ENCODE measurements at places on chromosomes 2 and 18.

DNA sequence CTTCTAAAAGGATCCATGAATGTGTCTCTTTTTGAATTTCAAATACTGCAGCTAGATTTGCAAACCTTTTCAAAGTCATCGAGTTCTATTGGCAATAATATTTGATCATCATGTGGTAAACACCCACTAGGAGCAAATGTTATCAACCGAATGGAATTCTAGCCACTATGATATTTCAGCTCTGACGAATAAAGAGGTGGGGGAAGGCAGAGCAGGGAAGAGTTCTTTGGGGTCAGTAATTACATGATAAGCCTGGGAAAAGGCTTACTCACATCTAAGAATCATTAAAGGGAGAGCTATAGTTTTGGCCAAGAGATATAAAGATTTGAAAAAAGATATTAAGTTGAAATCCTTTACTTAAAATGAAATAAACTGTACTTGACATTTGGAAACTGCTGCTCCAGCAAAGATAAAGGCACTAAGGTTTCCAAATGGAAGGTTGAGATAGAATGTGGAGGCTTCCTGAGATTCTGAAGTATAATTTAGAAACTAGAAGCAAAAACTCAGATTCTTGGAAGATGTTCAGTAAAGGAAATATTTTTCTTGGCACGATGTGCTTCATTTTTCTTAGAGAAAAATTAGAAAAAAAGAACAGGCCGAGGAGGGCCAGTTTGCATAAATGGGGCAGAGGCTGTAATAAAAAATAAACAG, 104.7 kb upstream of the ARHGAP28 start:
- DNase-seq: no peak

DNA sequence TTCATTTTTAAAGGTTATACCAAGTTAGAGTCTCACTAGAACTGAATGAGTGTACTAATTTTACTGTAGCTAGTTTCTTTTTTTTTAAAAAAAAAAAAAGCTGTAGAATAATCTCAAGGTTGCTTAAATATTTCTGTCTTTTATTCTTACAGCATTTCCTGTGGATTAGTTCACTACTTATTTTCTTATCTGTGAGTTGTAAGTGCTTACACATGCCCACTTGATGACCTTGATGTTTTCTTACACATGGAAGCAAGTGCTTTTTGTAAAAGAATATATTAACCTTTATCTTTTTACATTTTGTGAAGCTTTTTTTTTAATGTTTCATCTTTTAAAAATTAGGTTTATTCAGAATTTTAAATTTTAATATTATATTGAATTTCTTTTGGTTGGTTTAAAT, 57.8 kb downstream of the MSH2 start:
- no peak for DNase-seq

DNA sequence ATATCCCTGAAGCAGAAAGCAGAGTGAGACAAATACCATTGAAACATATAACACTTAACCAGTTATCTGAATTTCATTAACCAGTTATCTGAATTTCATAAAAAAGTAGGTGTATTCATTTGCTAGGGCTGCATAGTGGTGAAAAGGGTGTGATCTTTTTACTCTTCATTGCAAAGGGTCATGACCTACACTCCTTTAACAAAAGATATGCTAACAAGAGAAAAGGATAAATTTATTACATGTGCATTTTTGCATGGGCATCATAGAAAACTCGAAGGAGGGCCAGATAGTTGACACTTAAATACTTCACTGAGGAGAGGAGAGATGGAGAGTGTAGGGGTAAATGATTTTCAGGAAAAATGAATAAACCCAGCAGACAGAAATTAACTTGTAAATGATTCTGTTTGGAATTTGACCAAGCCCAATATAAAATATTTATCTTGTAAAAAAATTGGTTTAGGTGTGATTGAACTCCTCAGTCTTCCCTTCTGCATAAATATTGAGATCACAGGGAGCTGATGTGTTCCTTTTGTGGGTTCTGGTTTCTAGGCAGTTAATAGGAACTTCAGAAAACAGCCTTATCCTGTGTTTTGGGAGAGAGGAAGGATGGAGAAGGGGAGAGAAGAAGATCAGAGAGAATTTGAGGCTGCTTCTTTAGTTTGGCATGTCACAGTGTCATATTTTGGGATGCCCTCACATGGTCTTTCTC, 372.5 kb upstream of the SYT4 start:
- DNase-seq: no peak

DNA sequence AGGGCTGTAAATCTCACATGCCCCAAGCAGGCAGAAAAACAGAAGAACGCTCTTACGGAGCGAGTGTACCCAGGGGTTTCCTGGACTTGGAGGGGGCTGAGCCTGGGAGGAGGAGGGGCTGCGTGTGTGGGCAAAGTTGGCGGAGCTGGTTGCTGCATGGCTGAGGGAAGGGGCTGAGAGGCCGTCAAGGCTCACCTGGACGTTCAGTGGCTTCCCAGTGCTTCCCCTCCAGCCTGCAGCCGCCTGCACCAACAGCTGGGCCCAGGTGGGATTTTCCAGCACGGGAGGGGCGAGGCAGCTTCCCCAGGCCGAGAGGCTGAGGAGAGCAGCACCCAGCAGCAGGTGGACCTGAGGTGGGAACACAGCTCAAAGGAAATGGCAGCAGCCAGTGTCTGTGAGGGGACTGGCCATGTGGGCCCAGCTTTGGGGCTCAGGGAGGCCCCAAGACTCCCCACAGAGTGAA, 70.6 kb upstream of the CTDP1 start:
- DNase-seq: no peak

DNA sequence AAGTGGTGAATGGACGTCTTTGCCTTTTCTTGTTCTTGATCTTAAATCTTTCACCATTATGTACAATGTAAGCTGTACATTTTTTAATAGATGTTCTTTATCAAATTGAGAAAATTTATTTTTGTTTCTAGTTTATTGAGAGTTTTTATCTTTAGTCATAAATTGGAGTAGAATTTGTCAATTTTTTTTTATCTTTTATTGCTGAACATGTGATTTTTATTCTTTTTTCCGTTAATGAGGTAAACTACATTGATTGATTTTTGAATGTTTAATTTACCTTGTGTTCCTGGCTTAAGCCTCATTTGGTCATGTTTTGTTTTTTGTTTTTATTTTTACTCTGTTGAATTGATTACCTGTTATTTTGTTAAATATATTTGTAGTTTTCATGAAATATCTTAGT, 19.7 kb downstream of the KIAA1328 start:
- DNase-seq: no peak

DNA sequence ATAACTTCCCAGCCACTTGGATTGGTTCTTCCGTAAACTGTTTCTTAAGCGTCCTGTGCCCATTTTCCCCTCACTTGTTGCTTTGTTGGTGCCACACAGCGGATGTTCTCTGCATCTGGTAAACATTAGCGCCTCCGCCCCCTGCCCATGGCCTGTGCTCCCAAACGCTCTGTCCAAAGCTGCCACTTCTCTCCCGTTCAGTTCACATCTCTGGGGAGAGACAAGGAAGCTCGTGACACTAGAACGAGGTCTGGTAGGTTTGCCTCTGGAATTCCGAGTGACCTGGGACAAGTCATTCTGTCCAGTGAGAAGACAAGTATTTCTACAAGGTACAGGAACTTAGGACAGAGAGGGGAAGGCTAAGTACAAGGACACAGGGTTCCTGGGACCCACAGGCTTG, 9.4 kb downstream of the COPS9 start:
- no peak for DNase-seq

- peak; percentile 23 for DNase-seq
Observed at GRCh38 chr2:7691961-7692656, 774.9 kb downstream of the RNF144A start.

DNA sequence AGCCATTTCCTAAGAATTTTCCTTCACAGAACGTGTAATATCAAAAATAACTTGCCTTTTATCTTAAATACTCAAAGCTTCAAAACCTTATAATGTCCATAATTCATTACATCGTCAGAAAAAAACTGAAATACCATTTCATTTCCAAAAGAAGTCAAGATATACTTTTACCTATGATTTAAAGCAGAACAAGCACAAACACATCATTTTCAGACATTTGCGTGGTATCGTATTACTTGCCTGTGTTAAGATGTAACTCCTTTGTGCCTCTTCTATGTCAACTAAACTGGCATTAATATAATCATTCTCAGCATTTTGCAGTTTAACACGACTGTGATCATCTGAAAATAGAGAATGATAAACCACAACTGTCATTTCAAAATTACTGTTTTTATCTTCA, 47.5 kb downstream of the PTPN2 start:
- DNase-seq: no peak

DNA sequence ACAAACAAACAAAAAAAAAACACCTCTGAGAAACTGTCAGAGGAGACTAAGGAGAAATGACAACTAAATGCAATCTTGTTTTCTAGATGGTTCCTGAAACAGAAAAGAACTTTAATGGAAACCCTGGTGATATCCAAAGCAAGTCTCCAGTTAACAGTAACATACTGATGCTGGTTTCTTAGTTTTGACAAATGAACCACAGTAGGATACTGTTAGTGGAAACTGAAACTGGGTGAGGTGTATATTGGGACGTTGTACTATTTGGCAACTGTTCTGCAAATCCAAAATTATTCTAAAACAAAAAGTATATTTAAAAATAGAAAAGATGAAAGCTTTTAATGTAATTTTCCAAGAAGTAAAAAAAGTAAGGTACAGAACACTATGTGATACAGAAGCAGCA, 11.4 kb downstream of the SESTD1 start:
- DNase-seq: no peak

DNA sequence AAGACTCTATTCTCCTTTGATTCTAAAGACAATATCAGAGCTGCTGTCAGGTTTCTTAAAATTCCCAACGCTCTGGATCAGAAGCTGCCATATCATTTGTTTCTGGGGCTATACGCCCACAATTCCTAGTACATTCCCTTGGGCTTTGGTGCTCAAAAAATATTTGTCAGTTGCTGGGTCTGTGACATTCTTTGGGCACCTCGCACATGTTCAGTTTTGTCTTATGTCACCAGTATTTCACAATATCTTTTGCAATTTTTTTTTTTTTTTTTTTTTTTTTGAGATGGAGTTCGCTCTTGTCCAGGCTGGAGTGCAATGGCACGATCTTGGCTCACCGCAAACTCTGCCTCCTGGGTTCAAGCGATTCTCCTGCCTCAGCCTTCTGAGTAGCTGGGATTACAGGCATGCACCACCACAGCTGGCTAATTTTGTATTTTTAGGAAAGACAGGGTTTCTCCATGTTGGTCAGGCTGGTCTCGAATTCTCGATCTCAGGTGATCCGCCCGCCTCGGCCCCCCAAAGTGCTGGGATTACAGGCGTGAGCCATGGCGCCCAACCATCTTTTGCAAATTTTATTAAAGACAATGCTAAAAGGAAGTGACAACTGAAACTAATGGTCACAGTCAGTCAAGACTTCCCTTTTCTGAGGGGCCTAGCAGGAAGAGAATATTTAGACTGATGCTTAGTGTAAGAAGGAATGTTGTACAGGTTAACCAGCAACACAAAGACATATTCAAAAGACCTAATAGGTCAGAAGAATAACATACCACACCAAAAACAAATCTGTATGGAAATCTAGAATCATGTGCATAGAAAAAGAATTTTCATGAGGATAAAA, 6.8 kb downstream of the ZNF397 start:
- no peak for DNase-seq

GRCh38 chr18:45355944-45356520, 259.2 kb upstream of the SLC14A2 start:
- DNase-seq: no peak

- DNase-seq: no peak
Observed at GRCh38 chr2:114011713-114012112, 121.8 kb downstream of the ACTR3 start.

GRCh38 chr18:44229693-44230108, 451.0 kb upstream of the SETBP1 start:
- DNase-seq: no peak

DNA sequence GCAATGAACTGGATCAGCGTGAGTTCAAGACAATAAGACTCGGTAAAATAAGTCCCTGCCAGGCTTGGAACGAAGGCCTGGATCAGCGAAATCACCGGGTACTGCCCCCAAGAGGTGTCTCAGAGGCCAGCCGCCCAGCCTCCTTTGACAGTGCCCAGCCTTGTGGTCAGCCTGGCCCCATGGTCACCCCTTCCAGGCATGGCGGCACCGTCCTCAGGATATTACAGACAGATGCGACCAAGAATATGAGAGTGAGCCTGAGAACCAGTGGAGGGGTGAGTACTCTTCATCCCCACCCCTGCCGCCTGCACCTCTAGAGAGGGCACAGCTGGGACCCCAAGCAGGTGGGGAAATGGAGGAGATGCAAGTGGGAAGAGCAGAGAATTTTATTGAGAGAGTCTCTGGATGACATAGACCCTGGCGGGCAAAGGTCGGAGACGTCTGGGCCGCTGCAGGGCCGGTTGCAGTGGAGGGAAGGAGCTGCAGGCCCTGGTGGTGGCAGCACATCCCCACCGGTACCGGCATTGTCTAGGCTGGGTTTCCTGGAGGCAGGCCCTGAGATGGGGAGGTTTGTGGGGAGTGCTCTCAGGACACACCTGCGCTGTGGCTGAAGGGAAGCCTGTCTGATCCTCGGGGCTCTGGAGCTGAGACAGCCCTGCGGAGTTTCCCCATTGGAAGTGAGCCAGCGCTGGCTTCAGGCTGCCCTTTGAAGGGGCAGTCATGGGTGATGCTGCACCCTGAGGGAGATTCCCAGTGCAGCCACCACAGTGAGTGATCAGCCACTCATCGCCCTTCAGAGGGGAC, 190.0 kb downstream of the SEPTIN10 start:
- no peak for DNase-seq

DNA sequence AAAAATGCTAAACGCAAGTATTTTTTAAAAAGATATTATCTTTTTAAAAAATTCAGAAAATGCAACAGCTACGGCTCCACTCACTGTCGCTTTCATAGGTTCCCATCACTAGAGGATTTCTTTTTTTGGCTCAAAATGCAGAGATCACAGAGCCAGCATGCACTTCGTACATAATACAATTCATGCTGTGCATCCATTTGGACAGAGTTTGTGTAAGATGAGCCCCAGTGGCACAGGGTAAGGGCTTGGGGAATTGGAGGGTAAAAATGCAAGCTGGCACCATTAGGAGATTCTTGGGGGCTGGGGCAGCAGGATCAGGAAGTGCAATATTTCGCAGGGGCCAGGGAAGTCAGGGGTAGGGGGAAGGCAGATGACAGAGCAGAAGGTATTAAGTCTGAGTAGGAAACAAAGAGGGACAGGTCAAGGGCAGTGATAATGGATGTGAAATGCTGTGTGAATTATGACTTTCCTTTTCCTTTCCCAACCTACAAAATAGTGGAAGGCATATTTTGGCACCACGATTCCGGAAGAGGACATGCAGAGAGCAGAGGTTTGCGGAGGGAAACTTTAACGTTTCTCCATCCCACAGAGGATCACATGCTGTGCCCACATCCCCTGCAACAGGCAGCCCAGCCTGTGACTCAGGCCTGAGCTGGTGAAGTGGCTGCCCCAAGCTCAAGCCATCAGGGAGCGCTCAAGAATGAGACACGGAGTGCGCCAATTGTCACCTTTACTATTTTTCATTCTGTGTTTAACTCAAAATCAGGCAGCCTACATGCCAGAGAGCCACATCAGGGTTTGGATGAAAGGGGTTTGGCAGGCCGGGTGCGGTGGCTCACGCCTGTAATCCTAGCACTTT, 4.7 kb downstream of the CAPG start:
- DNase-seq: peak; percentile 96

- no peak for DNase-seq
Observed at GRCh38 chr2:220701115-220701514, 871.0 kb downstream of the EPHA4 start.

GRCh38 chr2:186068139-186068801, 329.7 kb downstream of the FSIP2 start:
- DNase-seq: no peak

GRCh38 chr18:69705987-69706386, 241.7 kb downstream of the CD226 start:
- no peak for DNase-seq

Data from trophoblast cell (in vitro differentiated cells and primary cell).